Adrenal gland (tissue), 19 donors: ENCODE measurements at places on chromosomes 7 and 10.

DNA sequence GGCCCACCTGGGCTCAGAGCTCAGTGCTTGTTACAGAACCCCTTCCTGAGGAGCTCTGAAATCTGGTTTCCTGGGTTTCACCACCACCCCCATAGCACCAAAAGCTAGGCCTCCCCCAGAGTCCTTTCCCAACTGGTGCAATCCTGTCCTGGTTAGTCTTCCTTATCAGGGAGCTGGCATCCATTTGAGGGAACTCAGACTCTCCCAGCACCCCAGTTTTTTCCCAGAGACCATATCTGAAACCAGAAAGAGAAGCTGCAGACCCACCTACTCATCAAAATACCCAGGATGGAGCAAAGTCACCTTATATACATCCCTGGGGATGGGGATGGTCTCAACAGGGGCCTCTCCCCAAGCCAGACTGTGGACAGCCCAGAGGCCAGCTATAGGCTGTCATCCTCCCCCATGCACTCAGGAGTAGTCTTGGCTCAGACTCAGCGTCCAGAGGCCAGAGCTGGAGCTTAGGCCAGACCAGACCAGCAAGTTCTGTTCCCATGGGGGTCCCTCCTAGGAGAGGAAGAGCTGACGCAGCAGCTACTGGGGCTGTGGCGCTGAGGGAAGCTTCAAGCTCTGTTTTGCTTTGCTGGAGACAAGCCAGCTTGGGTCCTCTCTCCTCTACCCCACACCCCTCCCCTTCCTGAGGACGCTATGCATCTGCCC lies 3.0 kb downstream of the TBATA start:
- H3K36me3 ChIP-seq, result no peaks in the 10 kb centered on the region
- H3K4me1 ChIP-seq, result no peaks in the 10 kb centered on the region
- DNase-seq, result no peak
- H3K27ac ChIP-seq, result no peak overlapping the region
- H3K27me3 ChIP-seq, result peaks cover 4% of the 10 kb centered on the region

DNA sequence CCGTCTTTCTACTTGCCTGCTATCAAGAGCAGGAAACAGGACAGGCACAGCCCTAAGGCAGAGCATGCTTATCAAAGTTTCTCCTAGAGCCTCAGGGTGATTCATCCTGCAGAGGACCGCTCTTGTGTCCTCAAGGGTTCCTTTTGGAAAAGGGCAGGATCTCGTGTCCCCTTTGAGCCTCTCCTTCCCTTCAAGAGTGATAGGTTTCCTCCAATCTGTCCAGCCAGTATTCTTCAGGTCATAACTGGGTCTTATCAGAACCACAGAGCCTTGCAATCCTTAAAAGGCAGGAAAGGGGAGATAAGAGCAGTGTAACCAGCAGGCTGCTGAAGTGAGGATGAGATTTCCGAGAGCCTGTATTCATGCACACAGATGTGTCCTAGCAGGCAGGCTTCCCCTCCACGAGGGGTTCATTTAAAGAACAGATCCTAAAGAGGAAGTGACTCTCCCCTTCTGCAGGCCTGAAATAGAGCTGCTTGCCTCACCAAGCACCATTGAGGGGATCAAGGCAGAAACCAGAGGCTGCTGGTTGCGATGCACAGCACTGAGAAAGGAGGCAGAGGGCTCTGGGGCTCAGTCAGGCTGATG lies 90.5 kb upstream of the SVIL start:
- DNase-seq, result peak; percentile 37
- H3K4me1 ChIP-seq, result peaks cover 33% of the 10 kb centered on the region
- no peak overlapping the region for H3K4me3 ChIP-seq
- H3K36me3 ChIP-seq, result no peaks in the 10 kb centered on the region
- no peaks in the 10 kb centered on the region for H3K27me3 ChIP-seq

- no peak for DNase-seq
- H3K4me3 ChIP-seq, result no peak overlapping the region
- no peaks in the 10 kb centered on the region for H3K27me3 ChIP-seq
- peaks cover 5% of the 10 kb centered on the region for H3K4me1 ChIP-seq
- H3K27ac ChIP-seq, result no peak overlapping the region
Observed at GRCh38 chr7:134651991-134652390, 5.3 kb downstream of the BPGM start.

DNA sequence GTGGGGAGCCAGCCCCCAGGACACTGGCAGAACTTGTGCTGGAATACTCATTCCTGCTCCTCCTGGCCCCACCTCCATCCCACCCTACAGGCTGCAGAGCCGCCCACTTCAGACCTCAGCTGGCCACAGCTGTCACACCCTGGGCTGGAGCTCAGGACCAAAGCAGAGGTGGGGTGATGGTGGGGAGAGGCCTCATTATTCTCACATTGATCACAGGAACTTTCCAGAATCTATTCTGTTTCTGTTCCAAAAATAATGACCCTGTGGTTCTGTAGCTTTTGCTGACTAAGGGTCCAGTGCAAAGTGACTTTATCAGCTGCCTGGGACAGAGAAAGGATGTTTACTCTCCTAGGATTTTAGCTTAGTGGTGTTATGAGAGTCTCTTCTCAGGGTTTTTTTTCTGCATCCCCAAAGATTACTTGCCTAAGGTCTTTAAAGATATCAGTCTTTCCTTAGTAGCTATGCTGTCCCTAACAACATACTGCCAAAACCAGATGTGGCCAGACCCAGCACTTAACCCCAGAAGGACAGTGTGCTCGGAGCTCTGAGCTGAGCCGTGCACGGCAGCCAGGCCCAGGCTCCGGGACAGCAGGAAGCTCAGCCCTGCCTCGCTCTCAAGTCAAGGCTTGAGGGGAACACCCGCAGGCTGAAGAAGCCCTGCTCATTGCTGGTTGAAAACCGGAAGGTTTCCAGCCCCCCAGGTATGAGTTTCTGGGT lies 223.3 kb downstream of the MLLT10 start:
- H3K27ac ChIP-seq, result no peak overlapping the region
- H3K4me3 ChIP-seq, result no peak overlapping the region
- H3K27me3 ChIP-seq, result no peaks in the 10 kb centered on the region
- H3K4me1 ChIP-seq, result no peaks in the 10 kb centered on the region
- DNase-seq, result no peak

DNA sequence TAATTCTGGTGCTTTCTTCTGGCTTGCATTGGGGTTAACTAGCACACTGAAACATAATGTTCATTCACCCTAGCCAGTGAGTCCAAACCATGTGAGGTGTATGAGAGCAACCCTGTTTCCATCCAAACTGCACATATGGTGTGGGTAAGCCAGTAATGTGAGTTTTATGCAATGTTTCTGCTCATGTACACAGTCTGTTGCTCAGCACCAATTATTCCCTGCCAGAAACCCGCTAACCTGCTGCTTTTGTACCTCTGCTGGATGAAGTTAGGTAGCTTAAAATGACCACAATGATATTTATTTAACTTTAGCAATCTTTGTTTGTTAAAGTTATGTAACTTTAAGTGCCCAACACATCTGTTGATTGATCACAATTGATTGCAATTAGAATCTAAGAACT lies 93.7 kb upstream of the RPA3 start:
- H3K36me3 ChIP-seq, result no peaks in the 10 kb centered on the region
- H3K4me3 ChIP-seq, result no peak overlapping the region
- no peaks in the 10 kb centered on the region for H3K4me1 ChIP-seq
- no peak overlapping the region for H3K27ac ChIP-seq

GRCh38 chr7:33973231-33974015 lies 68.1 kb downstream of the BMPER start:
- no peaks in the 10 kb centered on the region for H3K4me1 ChIP-seq
- no peak overlapping the region for H3K27ac ChIP-seq
- no peak for DNase-seq
- H3K4me3 ChIP-seq, result no peak overlapping the region
- H3K27me3 ChIP-seq, result no peaks in the 10 kb centered on the region

GRCh38 chr7:99112097-99112496 lies 31.8 kb downstream of the SMURF1 start:
- no peaks in the 10 kb centered on the region for H3K36me3 ChIP-seq
- no peak overlapping the region for H3K27ac ChIP-seq
- H3K4me1 ChIP-seq, result peaks cover 47% of the 10 kb centered on the region
- H3K27me3 ChIP-seq, result no peaks in the 10 kb centered on the region

GRCh38 chr7:43385856-43386255 lies 197.1 kb upstream of the STK17A start:
- H3K36me3 ChIP-seq, result no peaks in the 10 kb centered on the region
- no peak overlapping the region for H3K4me3 ChIP-seq
- no peak overlapping the region for H3K27ac ChIP-seq

DNA sequence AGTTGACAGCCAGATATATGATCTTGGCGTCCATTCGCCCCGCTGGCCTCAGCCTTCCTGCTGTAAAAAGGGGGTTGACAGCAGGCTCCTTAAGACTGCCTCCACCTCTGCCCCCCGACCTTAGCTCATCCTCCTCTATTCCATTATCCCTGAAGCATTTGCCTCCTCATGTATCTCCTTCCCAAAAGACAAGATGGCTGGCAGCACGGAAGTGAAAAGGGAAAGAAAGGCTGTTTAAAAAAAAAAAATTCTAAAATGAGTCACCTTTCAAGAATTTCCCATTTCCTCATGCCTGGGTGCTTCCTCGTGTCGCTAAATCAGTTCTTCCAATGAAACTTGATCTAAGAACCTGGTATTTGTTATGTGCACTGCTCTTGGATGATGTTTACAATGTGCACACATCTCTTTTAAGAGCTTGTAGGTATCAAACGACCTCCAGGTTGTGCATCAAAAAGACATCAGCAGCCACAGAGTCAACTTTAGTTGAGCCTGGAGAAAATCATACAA lies 1.7 kb downstream of the SCRN1 start:
- H3K36me3 ChIP-seq, result no peaks in the 10 kb centered on the region
- H3K27me3 ChIP-seq, result no peaks in the 10 kb centered on the region
- no peak overlapping the region for H3K4me3 ChIP-seq
- peaks cover 17% of the 10 kb centered on the region for H3K4me1 ChIP-seq

DNA sequence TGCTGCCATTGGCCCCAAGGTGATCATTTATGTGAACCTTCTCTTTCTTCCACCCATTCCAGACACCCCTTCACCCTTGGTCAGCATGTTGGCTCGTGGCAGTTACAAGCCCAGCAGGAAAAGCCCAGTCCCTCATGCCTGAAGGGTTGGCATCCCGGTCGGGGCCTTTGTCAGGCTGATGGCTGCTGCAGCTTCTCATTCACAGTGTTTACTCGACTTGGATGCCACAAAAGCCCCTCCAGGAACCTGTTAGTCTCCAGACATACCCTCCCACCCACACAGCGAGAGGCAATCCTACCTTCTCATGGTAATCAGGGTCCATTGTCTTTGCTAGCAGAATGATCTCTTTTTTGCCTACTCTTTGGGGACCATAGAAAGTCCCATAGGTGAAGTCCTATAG lies 200.8 kb upstream of the PFKP start:
- no peaks in the 10 kb centered on the region for H3K36me3 ChIP-seq
- H3K4me3 ChIP-seq, result no peak overlapping the region
- H3K4me1 ChIP-seq, result no peaks in the 10 kb centered on the region
- no peak overlapping the region for H3K27ac ChIP-seq
- H3K27me3 ChIP-seq, result peaks cover 7% of the 10 kb centered on the region
- DNase-seq, result no peak

GRCh38 chr10:19290770-19291169 lies 242.2 kb downstream of the MALRD1 start:
- H3K36me3 ChIP-seq, result no peaks in the 10 kb centered on the region
- no peak for DNase-seq
- no peaks in the 10 kb centered on the region for H3K4me1 ChIP-seq

- H3K27ac ChIP-seq, result no peak overlapping the region
- peaks cover 5% of the 10 kb centered on the region for H3K4me1 ChIP-seq
- no peak overlapping the region for H3K4me3 ChIP-seq
Observed at GRCh38 chr7:28853834-28854749, 104.0 kb downstream of the TRIL start.

DNA sequence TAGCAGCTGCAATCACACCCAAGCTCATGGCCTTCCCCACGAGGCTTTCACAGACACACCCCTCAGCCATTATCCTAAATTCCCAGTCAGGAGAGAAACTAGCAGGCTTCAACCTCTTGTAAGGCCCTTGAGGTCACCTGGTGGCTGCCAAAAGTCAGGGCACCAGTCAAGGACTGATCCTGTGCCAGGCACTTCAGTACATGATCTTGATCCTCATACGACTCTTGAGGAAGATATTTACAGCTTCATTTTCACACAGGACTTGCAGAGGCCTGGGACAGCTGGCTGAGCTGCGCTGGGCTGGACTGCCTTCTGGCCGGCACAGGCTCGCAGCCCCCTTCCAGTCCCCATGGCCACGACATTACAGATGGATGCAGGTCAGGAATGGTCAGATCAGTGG lies 8.8 kb downstream of the PDAP1 start:
- no peaks in the 10 kb centered on the region for H3K4me1 ChIP-seq
- peaks cover 93% of the 10 kb centered on the region for H3K36me3 ChIP-seq
- H3K27me3 ChIP-seq, result no peaks in the 10 kb centered on the region
- DNase-seq, result no peak
- H3K27ac ChIP-seq, result no peak overlapping the region

DNA sequence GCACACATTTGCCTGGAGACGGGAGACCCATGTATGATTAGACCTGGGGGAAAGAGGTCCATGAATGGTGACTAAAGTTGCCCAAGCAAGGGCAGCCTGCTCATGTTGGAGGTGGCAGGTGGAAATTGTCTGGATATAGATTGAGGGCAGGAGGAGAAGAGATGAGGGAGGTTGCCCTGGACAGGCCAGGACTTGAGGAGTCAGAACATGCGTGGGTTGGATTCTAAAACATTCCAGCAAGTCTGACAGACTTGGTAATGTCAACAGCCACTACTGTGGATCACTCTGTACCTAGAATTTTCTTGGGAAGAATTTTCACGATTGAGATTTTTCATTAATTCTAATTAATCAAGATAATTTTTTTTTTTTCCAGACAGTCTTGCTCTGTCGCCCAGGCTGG lies 19.1 kb upstream of the SVOPL start:
- peaks cover 3% of the 10 kb centered on the region for H3K4me1 ChIP-seq
- DNase-seq, result no peak
- H3K27me3 ChIP-seq, result no peaks in the 10 kb centered on the region
- no peak overlapping the region for H3K4me3 ChIP-seq

DNA sequence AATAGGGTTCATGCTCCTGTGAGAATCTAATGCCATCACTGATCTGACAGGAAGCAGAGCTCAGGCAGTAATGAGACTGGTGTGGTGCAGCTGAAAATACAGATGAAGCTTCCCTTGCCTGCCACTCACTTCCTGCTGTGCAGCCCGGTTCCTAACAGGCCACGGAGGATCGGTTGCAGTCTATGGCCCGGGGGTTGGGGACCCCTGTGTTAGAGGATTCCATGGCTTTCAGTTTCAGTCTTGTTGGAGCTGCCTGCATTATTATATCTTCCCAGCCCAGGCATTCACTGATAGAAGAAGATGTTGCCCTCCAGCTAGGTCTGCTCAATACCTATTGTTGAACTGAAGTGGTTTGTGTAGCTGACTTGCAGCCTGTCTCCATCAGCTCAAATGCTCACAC lies 1298.8 kb downstream of the TYW1 start:
- no peaks in the 10 kb centered on the region for H3K27me3 ChIP-seq
- H3K36me3 ChIP-seq, result no peaks in the 10 kb centered on the region
- DNase-seq, result no peak
- H3K4me3 ChIP-seq, result no peak overlapping the region
- no peaks in the 10 kb centered on the region for H3K4me1 ChIP-seq
- no peak overlapping the region for H3K27ac ChIP-seq

- H3K4me3 ChIP-seq, result no peak overlapping the region
- H3K36me3 ChIP-seq, result no peaks in the 10 kb centered on the region
- no peak for DNase-seq
- no peaks in the 10 kb centered on the region for H3K27me3 ChIP-seq
- no peaks in the 10 kb centered on the region for H3K4me1 ChIP-seq
Observed at GRCh38 chr10:58764087-58764747, 251.5 kb downstream of the BICC1 start.

- no peaks in the 10 kb centered on the region for H3K36me3 ChIP-seq
- peaks cover 3% of the 10 kb centered on the region for H3K27me3 ChIP-seq
- no peak overlapping the region for H3K4me3 ChIP-seq
- no peak overlapping the region for H3K27ac ChIP-seq
- H3K4me1 ChIP-seq, result no peaks in the 10 kb centered on the region
Observed at GRCh38 chr7:70595755-70596597, 536.0 kb upstream of the GALNT17 start.

- H3K27ac ChIP-seq, result no peak overlapping the region
- H3K27me3 ChIP-seq, result no peaks in the 10 kb centered on the region
- no peak overlapping the region for H3K4me3 ChIP-seq
- no peak for DNase-seq
- H3K36me3 ChIP-seq, result no peaks in the 10 kb centered on the region
Observed at GRCh38 chr7:141451232-141451631, 100.0 kb upstream of the AGK start.
